CD4-positive, alpha-beta T cell treated with Interleukin-10 for 1 hour (primary cell): ENCODE measurements at places on chromosomes 2 and 18.

GRCh38 chr2:70960833-70961647 lies 17.4 kb upstream of the ANKRD53 start:
- DNase-seq: no peak

DNA sequence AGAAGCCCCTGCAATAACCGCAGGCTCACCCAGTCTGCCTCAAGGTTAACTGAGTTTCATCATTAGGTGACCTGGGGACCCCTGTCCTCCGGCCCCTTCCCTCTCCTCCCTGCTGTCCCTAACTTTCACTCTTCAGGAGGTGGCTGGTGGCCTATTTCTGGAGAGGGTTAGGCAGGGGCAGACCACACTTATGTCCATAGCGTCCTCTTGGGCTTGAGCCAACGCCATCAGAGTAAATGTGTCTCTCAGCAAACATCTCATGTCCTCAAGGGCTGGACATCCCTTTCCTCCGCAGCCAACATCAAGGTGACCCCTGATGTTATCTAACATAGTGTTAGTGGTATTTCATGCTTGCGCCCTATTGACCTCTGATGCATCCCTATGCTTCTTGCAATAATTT lies 114.8 kb downstream of the BCL11A start:
- no peak for DNase-seq

- no peak for DNase-seq
These were observed 166.8 kb downstream of the TPGS2 start for GRCh38 chr18:36661999-36662398.

DNA sequence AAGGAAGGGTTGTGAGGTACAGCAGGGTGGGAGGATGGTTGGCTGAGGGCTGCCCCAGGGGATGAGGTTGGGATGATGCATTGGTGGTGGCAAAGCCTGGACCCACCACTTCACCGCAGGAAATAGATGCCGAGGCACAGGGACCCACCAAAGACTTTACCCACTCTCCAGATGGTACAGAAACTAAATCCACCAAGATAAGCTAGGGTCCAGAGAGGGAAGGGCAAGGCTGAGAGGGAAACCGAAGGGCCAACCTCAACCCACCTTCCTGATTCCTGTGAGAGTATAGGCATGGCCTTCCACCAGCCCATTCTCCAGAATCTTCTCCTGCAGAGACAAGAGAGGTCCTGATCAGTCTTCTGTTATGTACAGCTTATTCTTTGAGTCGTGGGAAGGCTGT lies 18.1 kb downstream of the CAPN14 start:
- no peak for DNase-seq

GRCh38 chr2:39246382-39246980 lies 2.7 kb upstream of the CDKL4 start:
- DNase-seq: no peak

- peak; percentile 8 for DNase-seq
These were observed 28.0 kb upstream of the SCYGR1 start for GRCh38 chr2:227415538-227416424.

- no peak for DNase-seq
These were observed 156.4 kb downstream of the NCKAP5 start for GRCh38 chr2:133411857-133412256.

DNA sequence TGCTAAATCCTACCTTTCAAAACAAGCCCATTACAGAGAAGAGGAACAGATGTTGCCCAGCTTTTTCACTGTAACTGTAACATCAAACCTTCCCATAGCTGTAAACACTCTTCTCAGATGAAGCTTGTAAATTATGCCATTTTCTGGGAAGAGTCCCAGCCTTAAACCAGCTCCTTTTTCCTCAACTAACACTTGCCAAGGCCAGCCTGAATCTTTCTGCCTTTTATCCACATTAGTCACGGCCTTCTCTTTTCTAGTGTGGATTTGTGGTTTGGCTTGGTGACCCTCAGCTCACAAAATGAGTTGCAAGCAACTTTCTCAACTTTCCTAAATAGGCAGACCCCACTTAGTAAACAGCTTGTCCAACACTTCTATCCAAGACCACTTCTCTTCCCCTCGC lies 90.2 kb downstream of the CABLES1 start:
- DNase-seq: no peak

GRCh38 chr2:130776550-130776949 lies 21.2 kb downstream of the AMER3 start:
- no peak for DNase-seq

GRCh38 chr2:12762976-12763375 lies 46.2 kb downstream of the TRIB2 start:
- no peak for DNase-seq

- no peak for DNase-seq
These were observed 88.8 kb upstream of the RPRM start for GRCh38 chr2:153567367-153567766.

- DNase-seq: no peak
These were observed 154.7 kb upstream of the HDAC4 start for GRCh38 chr2:239555571-239555905.

GRCh38 chr2:224716921-224717320 lies 756 bp upstream of the CCDC195 start:
- no peak for DNase-seq
